Head of caudate nucleus (tissue), 42 donors: ENCODE measurements at places on chromosomes 5 and 9.
A peak's percentile ranks its signal among the peaks of the same experiment; 100 is the strongest.

- DNase-seq: no peak
These were observed 7.5 kb downstream of the OBP2B start for GRCh38 chr9:133201424-133202144.

DNA sequence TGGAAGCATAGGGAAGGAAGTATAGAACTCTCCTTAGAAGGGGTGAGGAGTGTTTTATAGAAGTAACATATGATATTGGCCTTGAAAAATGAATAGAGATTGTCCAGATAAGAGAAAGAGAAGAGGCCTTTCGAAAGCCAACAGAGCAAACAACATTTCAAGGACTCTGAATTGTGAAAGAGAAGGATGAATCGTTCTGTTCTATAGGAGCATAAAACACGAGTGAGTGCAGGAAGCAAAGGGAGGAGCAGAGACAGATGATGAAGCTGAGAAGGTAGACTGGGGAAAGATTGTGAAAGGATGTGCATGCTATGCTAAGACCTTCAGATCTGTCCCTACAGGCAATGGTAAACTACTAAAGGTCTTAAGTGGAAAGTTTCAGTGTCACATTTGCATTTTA, 271.0 kb downstream of the TMEM161B start:
- DNase-seq: no peak

DNA sequence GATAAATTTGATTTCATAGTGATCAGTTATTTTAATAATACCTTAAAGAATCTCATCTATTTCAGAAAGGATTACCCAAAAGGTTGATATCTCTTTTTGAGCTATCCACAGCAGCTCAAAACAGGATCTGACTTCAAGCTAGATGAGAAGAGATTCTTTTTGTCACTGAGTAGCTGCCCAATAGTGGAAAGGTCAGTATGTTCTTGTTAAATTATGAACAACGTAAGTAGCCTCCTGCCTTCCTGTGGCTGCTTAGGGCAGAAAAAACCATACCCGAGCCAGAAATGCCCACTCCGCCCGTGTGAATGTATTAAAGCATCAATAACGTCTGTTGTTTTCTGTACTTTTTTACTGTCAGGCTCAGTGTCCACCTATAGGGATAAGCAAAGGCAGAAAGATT, 51.3 kb upstream of the PRUNE2 start:
- DNase-seq: no peak

GRCh38 chr9:8430945-8431344, 631.4 kb upstream of the DMAC1 start:
- DNase-seq: no peak

DNA sequence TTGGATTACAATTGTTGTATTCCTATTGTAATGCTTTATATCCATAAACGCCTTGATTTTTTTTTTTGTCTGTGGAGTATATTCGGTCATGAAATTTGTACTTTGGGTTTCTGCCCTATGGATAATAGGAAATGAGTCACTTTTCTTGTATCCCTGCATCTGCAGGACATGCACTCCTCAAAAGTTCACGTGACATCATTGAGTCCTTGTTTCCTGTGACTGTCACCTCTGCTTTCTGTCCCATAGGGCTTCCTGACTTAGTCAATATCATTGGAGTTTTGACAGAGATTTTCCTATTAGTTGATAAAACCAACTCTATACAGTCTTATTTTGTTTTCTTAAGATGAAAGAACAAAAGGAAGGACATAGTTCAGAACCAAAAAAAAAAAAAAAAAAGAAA, 356.3 kb downstream of the MAT2B start:
- DNase-seq: no peak

- no peak for DNase-seq
These were observed 18.3 kb upstream of the TNFSF15 start for GRCh38 chr9:114824110-114824509.

GRCh38 chr5:180717989-180718388, 21.9 kb downstream of the OR2Y1 start:
- no peak for DNase-seq

DNA sequence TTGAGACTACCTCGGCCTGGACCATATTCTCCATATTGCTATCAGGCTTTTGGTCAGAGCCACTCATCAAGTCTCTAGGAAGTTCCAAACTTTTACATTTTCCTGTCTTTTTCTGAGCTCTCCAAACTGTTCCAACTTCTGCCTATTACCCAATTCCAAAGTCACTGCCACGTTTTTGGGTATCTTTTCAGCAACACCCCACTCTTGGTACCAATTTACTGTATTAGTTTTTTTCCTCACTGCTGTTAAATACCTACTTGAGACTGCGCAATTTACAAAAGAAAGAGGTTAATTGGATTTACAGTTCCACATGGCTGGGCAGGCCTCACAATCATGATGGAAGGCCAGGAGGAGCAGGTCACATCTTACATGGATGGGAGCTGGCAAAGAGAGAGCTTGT, 507.8 kb upstream of the ZNF608 start:
- DNase-seq: no peak

DNA sequence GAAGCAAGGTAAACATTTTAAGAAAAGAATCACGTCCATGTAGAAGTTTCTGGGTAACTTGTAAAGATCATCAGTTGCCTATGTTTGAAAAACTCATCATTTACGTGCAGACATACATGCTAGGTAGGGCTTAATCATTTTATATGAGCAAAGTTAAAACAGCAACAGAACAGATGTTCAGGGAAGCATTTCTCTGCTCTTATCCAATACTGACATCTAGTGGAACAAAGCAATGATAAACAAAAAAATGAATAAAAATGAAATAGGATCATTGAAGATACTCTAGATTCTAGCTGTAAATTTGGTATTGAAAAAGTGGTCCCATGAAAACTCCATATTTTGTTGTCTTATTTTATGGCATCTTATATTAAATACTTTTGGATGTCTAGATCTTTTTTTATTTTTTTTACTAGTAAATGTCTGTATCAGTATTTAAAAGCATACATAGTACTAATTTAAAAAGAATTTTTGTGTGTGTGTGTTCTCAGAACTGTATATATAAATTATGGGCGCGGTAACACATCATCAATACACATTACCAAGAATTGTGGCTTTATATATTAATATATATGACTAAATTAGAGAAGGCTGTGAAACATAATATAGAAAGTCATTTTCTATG, 1050.2 kb downstream of the CDH12 start:
- DNase-seq: no peak

DNA sequence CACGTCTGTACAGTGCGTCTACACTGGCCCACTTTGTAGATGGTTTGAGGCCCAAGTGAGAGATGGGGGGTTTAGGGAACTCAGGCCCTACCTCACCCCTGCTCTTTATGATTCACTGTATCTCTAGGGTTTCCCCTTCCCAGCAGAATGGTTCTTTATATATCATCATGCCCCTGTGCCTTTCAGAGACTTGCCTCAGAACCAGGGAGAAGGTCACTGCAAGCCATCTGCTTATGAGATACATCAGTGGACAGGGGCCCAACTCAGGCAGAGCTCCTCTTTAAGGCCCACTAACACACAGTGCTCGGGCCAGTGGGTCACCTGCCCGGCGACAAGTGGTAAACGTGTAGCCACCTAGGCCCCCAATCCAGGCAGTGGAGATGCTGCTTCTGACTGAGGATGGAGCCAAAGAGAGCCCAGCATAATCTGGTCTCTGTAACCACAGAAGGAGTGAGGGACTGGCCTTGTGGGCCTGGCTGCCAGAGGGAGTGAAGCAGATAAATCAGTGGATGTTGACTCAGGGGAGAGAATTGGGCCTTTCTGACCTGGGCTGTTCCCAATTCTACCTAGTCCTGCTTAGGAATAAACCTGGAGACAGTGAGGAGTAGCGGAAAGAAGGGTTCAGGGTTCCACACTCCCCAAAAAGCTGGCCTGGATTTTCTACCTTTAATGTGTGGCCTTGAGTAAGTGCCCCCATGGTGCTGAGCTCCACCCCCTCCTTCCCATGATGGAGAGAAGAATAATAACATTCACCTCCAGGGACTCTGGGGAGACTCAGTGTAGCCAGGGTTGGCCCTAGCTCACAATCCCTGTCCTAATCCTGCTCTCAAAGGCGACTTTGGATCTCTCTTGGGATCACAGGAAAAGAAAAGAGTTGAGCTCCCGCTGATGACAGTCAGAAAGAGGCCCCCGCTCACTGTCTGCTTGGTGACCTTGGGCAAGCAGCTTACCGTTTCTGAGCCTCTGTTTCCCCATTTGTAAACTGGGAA, 2.8 kb upstream of the DUSP1 start:
- no peak for DNase-seq

GRCh38 chr9:3823842-3824475, 298.2 kb upstream of the RFX3 start:
- DNase-seq: no peak

DNA sequence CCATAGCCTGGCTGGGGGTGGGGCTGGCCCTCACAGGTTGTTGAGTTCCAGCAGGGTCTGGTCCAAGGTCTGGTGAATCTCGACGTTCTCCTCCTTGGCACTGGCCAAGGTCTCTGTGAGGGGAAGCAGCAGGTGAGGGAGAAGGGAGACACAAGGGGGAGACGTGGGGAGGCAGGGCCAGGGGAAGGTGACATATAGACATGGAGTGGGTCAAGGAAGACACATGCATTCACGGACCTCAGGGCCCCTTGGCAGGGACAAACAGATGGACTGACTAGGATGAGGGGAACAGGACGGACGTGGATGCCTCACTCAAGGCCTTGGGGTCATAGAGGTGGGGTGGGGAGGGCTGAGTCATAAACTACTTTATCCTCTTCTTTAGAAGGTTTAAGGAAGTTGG, 7.7 kb downstream of the TPM2 start:
- no peak for DNase-seq

GRCh38 chr9:108755979-108756378, 99.8 kb downstream of the ACTL7B start:
- no peak for DNase-seq

GRCh38 chr9:72583370-72583769, 62.0 kb downstream of the TMC1 start:
- DNase-seq: no peak

DNA sequence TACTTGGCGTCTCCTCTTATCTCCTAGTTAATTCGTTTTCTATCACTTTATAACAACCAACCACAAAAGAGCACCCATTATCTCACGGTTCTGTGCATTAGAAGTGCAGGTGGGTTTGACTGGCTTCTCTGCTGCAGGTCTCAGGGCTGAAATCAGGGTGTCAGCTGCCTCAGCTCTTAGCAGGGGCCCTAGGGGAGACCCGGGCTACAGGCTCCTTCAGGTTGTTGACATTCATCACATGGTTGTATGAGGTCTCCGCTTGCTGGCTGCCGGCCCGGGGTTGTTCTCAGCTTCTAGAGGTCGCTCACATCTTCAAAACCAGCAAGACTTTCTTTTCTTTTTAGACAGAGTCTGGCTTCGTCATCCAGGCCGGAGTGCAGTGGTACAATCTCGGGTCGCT, 2.9 kb upstream of the ZMYND19 start:
- no peak for DNase-seq

DNA sequence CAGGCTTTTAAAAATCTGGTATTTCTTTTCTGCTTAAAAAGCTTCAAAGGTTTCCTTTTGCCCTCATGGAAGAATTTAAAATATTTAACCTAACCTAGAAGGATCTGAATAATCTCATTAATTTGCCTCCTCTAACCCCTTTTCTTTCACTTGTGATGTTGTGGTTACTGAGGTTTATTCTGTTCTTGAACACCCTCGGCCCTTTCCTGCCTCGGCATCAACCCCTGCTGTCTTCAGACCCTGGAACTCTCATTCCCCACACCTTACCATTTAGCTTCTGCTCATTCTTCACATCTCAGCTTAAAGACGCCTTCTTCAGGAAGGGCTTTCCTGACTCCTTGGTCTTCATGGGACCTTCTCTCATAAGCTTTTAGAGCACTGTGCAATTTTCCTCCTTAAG, 131.4 kb upstream of the MAN2A1 start:
- DNase-seq: no peak

GRCh38 chr5:95973793-95974325, 12.2 kb upstream of the ELL2 start:
- no peak for DNase-seq

- DNase-seq: no peak
These were observed 25.6 kb downstream of the STC2 start for GRCh38 chr5:173302546-173303155.

GRCh38 chr5:10162468-10162867, 87.2 kb downstream of the ATPSCKMT start:
- no peak for DNase-seq

GRCh38 chr5:157669701-157670097, 1.6 kb upstream of the C5orf52 start:
- no peak for DNase-seq

- no peak for DNase-seq
These were observed 10.7 kb upstream of the SLC22A5 start for GRCh38 chr5:132358775-132359174.

GRCh38 chr9:130182381-130182909, 10.2 kb downstream of the NCS1 start:
- no peak for DNase-seq

DNA sequence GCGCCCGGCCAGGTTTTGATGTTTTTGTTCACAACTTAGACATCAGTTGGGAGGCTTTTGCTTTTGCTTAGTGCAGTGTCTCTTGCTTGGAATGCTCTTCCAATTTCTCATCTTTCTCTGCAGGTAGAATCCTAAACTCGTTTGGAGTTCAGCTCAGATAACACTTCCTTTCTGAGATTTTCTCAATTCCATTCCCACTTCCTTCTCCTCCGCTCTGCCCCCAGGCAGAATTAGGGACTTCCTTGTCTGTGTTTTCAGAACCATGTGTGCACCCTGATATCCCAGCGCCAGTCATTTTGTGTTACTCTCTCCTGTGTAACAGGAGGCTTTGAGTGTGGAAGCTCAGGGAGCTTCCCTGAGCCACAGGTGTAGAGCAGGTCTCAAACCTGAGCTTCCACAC, 171.0 kb downstream of the INSYN2B start:
- no peak for DNase-seq

- DNase-seq: no peak
These were observed 342.8 kb downstream of the GABRG2 start for GRCh38 chr5:162410365-162410764.

- peak; percentile 91 for DNase-seq
These were observed 17.8 kb upstream of the CYSTM1 start for GRCh38 chr5:140157032-140157781.

GRCh38 chr5:111127453-111128195, 35.5 kb downstream of the WDR36 start:
- DNase-seq: no peak

DNA sequence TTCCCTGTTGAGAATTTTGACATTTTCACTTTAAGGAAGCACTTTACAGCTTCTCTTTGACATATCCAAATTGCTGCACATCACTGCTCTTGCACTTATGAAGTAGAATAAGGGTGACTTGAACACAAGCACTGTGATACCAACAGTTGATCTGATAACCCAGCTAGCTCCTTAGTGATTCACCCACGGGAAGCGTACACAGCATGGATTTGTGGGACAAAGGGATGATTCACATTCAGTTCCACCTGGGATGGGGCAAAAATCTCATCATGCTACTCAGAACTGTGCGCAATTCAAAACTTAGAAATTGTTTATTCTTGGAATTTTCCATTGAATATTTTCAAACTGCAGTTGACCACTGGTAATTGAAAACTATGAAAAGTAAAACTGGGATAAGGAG, 1565.5 kb upstream of the CDH9 start:
- no peak for DNase-seq

DNA sequence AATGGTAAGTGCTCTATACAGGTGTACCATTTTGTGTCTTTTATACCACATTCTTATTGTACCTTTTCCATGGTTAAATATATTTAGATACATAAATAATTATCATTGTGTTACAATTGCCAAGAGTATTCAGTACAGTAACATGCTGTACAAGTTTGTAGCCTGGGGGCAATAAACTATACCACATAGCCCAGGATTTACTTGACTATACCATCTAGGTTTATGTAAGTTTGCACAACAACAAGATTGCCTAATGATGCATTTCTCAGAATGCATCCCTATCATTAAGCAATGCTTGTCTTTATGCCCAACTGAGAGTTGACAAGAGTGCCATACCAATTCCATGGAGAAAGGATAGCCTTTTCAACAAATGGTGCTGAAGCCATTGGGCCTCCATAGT, 136.7 kb upstream of the PJA2 start:
- DNase-seq: no peak
